ENCODE measurements at places on chromosomes 6 and 20.

DNA sequence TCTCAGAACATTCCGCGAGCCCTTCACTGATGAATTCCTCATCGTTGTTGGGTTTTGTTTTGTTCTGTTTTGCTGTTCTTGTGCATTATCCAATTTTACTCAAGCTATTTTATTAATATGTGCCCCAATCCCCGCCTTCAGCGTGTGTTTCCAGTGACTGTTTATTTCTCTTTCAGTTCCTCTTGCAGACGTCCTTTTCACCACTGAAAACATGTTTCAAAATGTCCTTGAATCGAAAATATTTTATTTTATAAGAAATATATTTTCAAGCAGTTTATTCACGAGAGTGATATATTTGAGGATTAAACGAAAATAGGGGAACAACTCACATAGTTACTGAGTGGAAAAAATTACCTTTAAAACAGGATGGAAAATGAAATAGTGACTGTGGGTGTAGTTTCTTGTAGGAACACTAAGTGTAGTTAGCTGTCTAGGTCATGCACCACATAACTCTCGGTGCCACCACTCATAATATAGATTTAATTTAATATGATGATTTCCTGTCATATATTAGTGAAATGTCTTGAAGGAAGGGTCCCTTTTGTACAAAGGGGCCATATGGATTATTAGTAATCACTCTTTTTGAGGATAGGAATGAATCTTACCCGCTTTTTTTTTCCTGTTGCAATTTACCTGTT lies 45.3 kb upstream of the HDDC2 start:
- no peak for DNase-seq

DNA sequence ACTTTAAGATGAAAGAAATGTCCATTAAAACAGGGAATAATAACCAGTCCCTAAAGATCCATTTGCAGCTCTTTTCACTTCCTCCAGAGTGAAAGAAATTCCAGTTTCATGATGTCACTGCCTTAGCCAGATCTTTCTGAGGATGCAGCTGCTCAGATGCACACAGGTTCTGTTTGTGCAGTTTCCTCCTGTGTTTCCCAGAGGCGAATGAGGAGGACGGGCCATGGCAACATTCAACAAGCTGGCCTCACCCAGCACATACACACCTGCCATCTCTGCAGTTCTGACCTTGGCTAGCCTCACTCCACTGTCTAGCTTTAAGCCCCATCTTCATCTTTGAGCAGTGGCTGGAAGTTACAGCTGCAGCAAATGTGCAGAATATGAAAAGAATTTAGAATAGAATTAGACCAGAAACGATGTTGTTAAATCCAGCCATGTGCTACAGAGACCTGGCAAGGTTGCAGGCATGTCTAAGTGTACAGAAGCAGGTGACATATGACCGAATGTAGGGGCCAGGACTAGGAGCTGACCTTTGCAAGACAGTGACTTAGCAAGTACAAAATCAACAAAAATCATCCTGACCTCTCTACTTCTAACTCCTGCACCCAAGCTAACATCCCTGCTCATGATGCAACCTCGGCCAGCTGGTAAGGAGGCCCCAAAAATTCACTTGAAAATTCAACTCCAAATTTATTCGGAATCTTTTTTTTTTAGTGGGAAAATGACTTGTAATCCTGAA lies 35.0 kb downstream of the FAM50B start:
- no peak for DNase-seq

DNA sequence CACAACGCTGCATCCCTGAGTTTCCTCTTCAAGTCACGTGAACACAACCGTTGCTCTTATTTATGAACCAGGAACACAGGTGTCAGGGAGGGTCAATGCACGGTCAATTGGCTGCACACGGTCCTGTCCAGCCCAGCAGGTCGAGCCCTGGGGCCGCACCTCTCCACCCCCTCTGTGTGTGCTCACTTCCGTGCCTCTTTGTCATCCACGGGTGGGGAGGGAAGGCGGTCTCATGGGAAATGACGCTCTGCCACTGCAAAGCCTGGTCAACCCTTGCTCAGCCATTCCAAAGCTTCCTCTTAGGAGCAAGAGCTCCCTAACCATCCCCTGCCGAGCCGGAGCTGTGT lies 38.7 kb downstream of the DACT2 start:
- DNase-seq, result no peak

DNA sequence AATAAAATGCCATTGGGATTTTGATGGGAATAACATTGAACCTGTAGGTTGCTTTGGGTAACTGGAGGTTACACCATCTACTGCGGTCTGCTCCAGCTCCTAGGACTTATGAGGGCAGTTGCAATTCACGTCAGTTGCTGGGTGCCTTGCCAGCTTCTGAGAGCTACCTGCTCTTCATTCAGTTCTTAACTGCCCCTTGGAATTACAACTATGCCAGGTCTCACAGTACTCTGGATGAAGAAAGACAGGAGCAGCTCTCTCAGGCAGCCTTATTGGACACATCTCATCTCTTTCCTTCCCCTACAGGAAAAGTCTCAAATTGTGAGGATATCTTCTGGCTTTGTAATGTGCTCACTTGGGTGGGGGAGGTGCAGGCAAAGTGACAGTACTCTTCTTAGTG lies 1643.3 kb downstream of the GRIK2 start:
- DNase-seq, result no peak

GRCh38 chr6:76742919-76743318 lies 670.5 kb upstream of the IMPG1 start:
- no peak for DNase-seq

GRCh38 chr20:45034436-45034835 lies 66.5 kb downstream of the KCNS1 start:
- no peak for DNase-seq

- DNase-seq, result no peak
Observed at GRCh38 chr20:37123441-37123840, 27.6 kb upstream of the RBL1 start.

- DNase-seq, result no peak
Observed at GRCh38 chr6:15378272-15378671, 132.4 kb downstream of the JARID2 start.

GRCh38 chr20:60453388-60454246 lies 495.4 kb downstream of the CDH26 start:
- DNase-seq, result no peak

DNA sequence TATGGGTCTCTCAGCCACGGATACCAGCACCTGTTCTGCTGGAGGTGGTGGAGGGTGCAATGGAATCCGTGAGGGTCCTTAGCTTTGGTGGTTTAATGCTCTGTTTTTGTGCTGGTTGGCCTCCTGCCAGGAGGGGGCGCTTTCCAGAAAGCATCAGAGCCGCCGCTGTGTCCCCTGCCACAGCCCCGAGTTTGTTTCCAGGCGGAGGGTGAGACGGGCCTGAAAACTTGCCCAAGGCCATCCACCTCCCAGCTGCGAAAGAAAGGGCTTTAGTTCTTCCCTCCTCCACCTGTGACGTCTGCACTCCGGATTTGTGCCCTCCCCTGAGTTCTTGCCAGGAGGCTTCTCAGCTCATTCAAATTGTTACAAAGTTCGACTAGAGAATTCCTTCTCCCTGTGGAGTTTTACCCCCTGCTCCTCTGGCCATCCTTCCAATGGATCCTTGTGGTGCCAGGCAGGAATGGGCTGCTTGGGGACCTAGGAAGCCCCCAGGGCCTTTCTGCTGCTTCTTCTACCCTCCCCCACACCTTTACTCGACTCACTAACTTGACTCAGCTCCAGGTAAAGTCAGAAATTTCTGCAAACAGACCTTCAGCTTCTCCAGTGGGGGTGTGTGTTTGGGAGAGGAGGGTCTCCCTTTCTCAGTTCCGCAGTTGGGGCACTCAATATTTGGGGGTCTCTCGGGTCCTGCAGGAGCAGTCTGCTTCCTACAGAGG lies 873.7 kb downstream of the KIF16B start:
- no peak for DNase-seq

GRCh38 chr6:53361549-53362031 lies 12.8 kb upstream of the ELOVL5 start:
- no peak for DNase-seq

GRCh38 chr20:21503345-21503744 lies 10.5 kb downstream of the NKX2-2 start:
- DNase-seq, result no peak

DNA sequence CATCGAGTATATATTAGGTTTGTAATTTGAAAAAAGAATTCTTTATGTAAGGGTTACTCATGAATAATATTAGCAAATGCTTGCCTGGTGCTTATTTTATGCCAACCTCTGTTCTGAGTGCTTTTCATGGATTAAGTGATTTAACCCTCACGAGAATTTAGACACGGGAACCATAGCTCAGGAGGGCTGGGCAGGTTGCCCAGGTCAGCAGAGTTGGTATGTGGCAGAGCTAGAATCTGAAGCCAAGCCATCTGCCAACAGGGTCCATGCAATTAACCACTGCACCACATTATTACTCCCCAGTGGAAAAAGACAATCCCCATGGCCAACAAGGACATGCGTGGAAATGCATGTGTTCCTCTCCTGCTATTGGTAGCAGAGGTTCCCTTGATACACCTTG lies 345.6 kb downstream of the CDC5L start:
- DNase-seq, result no peak

DNA sequence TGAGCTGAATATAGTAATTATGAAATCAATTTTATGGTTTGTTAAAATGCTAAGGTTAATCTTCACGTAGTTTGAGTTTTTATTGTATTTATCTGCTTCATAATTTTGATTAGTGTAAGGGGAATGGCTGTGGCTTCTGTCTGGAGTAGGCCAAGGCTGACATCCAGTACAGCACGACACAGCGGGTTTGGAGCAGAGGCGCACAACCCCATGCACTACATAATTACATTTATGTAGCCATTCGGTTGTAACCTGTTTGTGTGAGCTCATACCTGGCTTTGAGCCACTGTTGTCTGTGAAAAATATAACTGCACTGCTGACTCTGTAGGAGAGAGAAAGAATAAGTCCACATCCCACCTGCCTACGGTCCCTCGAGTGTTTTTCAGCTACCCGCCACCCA lies 615.5 kb downstream of the EYS start:
- DNase-seq, result no peak

GRCh38 chr20:10250902-10251301 lies 32.3 kb downstream of the SNAP25 start:
- no peak for DNase-seq

GRCh38 chr20:2006452-2007361 lies 12.8 kb upstream of the PDYN start:
- DNase-seq, result no peak

DNA sequence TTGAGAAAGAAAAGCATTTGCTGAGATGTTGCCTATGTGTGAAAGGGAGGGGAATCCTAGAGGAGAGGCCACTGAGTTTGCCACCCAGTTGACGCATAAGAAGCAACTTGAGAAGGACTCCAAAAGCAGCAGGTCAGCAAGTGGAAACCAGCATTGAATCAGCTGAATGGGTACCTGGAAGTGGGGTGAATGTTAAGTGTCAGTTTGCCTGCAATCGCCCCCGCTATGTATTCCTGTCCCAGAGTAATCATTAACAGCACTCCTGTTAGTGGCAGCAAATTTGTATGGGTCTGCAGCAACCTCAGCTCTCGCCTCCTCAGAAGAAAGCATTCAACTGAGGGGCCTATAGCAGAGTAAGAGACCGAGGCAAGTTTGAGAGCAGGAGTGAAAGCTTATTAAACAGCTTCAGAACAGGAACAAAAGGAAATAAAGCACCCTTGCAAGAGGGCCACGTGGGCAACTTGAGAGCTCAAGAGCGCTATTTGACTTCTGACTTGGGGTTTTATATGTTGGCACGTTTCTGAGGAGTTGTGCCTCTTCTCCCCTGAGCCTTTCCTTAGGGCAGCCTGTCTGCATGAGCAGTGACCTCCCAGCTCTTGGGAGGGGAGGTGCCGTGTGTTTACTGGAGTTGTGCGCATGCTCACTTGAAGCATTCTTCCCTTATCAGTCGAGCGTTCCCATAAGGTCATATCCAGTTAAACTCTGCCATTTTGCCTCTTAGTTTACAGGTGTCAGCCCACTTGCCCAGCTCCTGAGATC lies 122.6 kb upstream of the PHACTR1 start:
- DNase-seq, result no peak

DNA sequence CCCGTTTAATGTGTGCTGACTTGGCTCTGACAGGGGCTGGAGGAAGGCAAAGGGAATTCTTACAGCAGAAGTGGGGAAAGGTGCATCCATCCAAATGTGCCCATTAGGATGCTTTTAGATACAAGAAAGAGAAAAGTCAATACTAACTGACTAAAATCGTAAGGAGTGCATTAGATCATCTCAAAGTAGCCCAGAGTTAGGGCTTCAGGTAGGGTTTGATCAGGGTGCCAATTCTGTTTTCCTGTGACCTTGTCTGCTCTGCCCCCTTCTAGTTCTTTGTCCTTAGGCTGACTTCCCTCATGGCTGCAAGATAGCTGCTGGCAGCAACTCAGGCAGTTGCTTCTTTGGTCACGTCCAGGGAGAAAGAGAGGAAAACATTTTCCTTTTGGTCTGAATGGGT lies 240.8 kb downstream of the CDC5L start:
- no peak for DNase-seq

- DNase-seq, result no peak
Observed at GRCh38 chr20:43962530-43962929, 47.9 kb downstream of the TOX2 start.

DNA sequence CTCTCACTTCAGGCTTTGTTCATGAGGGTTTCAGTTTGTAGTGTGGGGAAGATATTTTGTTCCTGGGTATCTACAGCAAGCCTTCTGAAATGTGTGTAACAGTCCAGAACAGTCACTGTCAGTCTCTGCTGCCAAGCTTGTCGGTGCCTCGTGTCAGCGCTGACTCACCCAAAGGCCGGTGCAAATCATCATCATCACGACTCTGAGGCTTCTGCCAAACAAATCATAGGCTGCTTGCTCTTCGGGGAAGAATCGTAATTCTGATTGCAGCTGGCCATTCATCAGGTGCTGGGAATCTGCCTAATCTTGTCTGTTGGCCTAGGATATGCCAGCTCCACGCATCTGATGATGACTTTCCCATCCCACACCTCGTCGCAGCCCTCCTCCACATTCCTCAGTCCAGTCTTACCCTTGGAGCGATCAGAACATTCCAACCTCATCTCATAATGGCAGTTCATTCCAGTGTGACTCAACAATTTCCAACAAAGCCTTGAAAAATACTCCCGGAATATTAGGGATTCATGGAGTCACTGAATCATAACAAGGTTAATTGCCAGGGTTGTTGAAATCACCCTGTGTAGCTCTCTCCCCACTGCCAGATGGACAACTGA lies 40.9 kb downstream of the ALDH8A1 start:
- peak; percentile 92 for DNase-seq

GRCh38 chr20:62666736-62667529 lies 24.6 kb downstream of the SLCO4A1 start:
- no peak for DNase-seq

DNA sequence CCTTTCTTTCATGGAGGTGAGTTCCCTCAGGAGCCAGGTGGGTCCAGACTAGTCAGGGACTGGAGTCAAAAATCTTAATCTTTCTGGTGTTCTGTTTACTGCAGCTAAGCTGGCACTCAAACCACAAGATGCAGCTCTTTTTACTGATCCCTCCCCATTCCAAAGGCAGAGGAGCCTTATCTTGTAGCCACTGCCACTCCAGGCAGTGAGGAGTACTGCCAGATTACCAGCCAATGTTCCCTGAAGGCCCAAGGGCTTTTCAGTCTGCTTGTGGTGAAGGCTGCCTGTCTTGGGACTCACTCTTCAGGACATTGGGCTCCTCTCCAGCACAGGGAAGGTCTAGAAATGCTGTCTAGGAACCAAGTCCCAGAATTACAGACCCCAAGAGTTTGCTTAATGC lies 490.4 kb upstream of the ADGRB3 start:
- DNase-seq, result no peak

GRCh38 chr6:15621203-15622044 lies 41.4 kb downstream of the DTNBP1 start:
- DNase-seq, result no peak

- peak; percentile 27 for DNase-seq
Observed at GRCh38 chr6:32933661-32934085, 7.2 kb downstream of the HLA-DMB start.

GRCh38 chr6:139277587-139277986 lies 14.2 kb downstream of the TXLNB start:
- no peak for DNase-seq

Data from non-pigmented ciliary epithelial cell (primary cell).